COLO829 (cell line): ENCODE measurements at places on chromosomes 4 and X.
A peak's percentile ranks its signal among the peaks of the same experiment; 100 is the strongest.

GRCh38 chr4:121950680-121951520 lies 960 bp downstream of the TRPC3 start:
- DNase-seq, result no peak

DNA sequence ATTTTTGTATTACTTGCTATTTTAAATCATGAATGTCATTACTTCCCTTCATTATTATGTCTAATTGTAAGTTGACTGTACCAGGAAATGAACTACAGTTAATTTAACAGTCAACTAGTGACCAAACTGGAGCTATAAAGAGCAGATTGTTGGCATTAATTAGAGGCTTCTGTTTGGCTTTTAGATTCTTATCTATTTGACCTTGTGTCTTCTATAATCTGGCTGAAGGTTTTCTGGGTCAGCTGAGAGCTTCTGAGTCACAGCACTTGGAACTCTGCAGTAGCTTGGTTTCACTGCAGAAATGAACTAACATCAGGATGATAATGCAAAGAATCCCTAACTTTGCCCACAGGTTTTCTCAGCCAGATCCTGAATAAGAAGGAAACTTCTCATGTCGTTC lies 169.2 kb upstream of the LEF1 start:
- peak; percentile 77 for DNase-seq

DNA sequence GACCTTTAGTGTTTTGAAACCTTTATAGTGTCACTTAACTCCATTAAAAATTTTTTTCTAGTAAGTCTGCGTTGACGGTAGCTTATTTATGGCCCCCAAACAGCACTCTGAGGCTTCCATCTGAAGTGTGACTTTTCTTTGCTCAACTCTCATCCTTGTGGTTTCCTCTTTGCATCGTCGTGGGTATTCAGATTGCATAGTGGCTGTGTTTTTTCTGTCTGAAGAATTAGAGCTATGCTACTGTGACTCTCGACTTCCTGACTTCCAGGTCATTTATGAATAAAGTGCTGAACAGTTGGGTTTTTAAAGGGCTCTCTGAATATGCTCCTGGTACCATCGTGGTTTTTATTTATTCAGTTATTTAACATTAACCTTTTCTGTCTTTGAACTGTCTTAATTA lies 44.9 kb downstream of the JADE1 start:
- DNase-seq, result no peak

DNA sequence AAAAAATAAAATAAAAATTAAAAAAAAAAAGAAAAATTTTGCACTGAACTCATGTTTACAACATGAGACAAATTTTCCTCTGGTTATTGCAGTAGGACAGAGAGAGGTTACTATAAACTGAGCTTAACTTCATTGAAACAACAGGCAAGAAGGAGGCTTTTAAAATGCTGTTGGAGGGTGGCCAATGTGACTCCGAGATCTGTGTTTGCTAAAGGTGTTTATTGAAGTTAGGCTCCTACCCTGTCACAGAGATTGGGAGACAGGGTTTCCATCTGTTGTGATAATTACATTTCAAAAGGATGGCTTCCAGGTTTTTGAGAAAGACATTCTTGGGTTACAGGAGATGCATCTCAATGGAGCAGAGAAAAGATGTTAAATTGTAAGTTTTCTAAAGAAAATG lies 370.5 kb upstream of the HS3ST1 start:
- no peak for DNase-seq

GRCh38 chrX:85627363-85627762 lies 247.9 kb upstream of the POF1B start:
- peak; percentile 6 for DNase-seq

- no peak for DNase-seq
Observed at GRCh38 chr4:62960415-62960814, 1448.8 kb downstream of the TECRL start.

GRCh38 chr4:11130195-11130970 lies 298.3 kb downstream of the HS3ST1 start:
- peak; percentile 55 for DNase-seq

GRCh38 chr4:165631912-165632311 lies 241.1 kb upstream of the TLL1 start:
- DNase-seq, result no peak
